Cerebellar nuclear complex (tissue), 1 donor: ENCODE measurements at places on chromosomes 7 and 10.
A peak's percentile ranks its signal among the peaks of the same experiment; 100 is the strongest.

DNA sequence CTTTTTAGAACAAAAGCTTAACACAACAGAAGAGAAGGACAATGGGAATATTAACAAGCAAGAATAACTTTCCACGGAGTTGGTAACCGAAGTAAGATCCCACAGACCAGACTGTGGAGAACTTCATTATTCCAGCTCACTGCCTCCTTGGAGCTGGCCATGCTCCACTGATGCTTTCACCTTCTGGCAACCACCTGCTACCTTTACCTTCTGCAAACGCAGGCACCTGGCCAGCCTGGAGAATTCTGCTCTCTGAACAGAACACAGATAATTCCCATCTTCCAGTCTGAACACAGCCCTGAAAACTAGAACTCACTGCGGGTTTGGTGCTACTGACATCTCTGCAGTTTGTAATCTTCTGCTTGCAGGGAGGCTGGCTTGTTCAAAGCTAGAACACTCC is 66.5 kb downstream of the JAZF1 start:
- DNase-seq: peak; percentile 87

GRCh38 chr10:121570315-121570714 is 27.9 kb downstream of the FGFR2 start:
- DNase-seq: no peak

DNA sequence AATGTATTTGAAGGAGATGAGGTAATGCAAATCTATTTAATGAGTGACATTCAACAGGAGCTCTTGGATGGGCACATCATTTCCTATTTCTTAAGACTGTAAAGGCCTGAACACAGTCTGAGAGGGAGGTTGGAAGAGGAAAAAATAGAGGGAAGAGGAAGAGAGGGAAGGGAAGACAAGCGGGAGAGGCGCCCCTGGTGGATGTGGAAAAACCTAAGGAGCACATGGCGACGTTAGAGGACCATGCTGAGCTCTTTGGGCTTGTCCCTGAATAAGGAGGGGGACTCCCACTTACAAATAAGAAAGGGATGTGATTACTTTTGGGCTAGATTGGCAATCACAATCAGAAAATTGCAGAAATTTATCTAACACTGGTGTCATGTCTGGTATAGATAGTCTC is 19.6 kb downstream of the SUN3 start:
- no peak for DNase-seq

- DNase-seq: no peak
Measured at GRCh38 chr7:101678658-101679057, 49.6 kb upstream of the MYL10 start.

DNA sequence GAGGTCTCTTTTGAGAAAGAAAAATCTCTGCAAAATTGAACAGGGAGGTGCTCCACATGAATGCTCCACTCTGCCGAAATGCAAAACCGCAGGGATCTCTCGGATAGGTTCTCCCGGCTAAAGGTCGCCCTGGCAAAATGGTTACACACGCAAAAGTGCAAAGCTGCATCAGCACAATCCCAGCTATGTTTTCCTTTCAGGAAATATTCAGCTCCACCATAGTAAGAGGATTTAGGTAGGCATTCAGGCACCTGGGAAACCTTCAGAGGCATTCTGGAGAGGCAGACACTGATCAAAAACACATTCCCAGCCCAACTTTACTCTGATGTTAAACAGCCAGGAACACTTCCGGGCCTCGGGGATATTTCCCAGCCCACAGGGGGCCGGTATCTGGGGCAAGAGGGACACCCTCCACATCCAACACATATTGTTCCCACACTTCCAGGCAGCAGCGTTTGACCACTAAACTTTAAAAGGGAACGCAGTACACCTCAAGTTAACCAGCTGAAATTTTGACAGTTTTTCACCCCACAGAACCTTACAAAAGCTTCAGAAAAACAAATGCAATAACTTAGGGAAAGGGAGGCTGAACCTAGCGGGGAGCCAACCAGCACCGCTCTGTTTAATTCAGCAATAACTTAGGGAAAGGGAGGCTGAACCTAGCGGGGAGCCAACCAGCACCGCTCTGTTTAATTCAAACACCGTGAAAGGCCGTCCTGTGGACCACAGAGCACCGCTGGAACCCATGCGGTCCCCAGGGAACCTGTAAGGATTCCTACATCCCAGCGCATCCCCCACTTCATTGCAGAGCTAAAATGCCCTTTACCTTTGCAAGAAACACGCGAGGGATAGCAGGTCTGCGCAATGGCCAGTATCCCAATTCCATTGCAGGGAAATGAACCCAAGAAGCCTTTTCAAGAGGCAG is 45.9 kb downstream of the TNS3 start:
- DNase-seq: no peak

GRCh38 chr7:131203291-131203976 is 124.2 kb upstream of the MKLN1 start:
- DNase-seq: no peak

GRCh38 chr7:93629291-93629801 is 54.8 kb upstream of the CALCR start:
- no peak for DNase-seq

GRCh38 chr10:2772816-2773631 is 294.3 kb upstream of the PFKP start:
- no peak for DNase-seq

DNA sequence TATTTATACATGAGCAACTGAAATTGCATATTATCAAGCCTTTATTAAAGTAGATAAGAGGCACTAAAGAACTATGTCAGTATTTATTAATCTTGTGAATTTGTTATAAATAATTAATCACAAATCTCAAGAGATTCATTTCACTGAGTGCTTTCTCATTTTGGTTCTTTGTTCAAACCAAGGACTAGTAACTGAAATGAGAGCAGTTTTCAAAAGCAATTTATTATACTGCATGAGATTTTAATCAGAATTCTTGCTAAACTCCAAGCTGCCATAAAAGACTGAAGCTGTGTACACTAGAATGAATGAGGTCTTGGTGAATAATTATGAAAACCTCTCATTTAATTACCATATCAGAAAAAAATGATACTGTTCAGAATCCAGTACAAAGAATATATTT is 224.8 kb upstream of the IMMP2L start:
- no peak for DNase-seq

GRCh38 chr10:107284187-107284586 is 119.7 kb upstream of the SORCS1 start:
- DNase-seq: no peak

DNA sequence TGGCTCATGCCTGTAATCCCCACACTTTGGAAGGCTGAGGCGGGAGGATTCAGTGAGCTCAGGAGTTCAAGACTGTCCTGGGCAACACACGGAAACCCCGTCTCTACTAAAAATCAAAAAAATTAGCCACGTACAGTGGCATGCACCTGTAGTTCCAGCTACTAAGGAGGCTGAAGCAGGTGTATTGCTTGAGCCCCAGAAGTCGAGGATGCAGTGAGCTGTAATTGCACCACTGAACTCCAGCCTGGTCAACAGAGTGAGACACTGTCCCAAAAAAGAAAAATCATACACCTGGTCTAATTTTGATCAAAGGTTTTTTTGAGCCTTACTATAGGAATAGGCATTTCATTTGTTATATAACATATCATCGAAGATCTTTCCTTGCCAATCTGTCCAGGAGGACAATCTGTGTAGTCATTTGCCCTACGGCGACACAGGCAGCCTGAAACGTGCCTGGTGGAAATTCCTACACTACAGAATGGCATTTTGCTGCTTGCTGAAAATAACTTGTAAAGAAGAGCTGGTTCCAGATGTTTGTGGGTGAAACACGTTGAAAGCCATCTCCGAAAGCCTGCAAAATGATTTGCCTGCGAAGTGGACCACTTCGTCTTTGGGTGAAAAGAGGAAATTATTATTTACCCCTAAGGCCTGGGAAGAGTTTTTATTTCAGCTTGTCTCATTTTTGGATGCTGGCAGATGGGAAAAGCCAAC is 31.3 kb upstream of the GDI2 start:
- DNase-seq: no peak

- DNase-seq: no peak
Measured at GRCh38 chr10:33155720-33156638, 178.5 kb downstream of the NRP1 start.

DNA sequence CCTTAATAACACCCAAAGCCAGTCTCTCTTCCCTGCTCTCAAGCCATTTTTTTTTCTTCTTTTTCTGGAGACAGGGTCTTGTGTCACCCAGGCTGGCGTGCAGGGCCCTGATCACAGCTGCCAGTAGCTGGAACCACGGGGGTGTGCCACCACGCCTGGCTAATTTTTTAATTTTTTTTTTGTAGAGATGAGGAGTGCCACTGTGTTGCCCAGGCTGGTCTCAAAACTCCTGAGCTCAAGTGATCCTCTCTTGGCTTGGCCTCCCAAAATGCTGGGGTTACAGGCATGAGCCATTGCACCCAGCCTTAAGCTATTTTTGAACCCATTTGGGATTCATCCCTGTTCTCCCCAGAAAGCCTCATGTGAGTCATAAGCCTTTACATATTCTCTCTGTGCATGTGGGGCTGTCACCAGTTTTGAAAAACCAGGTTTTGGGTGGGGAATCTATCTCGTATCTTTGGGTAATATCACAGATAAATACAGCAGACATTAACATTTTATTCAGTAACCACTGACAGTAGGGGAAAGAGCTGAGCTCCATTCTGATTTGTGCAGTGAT is 15.5 kb downstream of the ZNF487 start:
- no peak for DNase-seq

- DNase-seq: no peak
Measured at GRCh38 chr7:2792856-2793487, 51.1 kb downstream of the GNA12 start.

- no peak for DNase-seq
Measured at GRCh38 chr7:134703782-134704181, 57.1 kb downstream of the BPGM start.

DNA sequence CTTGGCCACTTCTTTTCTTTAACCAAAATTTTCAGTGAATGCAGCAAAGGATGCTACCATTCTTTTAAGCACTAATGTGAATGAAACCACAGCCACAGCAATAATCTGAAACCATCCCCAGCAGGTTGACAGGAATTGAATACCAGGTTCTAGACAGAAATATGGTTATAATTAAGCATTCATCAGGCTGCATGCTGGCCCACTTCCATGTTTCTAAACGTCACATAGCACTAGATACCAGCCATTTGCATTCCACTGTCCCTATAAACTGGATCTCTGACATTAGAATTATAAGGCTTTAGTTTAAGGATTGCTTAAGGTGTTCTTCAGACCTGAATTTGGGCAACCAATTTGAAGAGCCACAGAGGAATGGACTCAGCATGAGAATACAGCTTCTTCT is 340.8 kb upstream of the KLF6 start:
- no peak for DNase-seq

GRCh38 chr10:95201736-95202135 is 7.7 kb downstream of the ACSM6 start:
- DNase-seq: no peak

DNA sequence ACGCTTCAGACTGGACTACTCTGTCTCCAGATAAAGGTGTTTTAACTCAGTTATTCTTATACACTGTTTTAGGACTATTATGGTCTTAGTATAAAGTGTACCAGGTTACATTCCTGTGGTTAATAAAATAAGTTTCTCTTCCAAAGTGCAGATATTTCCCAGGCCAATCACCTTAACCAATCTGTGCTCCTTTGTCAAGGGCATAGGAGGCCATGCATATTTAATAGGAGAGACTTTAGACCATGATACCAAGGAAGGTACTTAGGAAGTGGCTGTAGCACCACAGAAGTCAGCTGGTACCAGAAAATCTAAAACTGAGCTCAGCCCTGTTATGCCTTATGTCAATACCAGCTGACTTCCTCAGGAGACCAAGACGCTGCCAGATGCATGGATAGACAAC is 226.5 kb upstream of the TMEM72 start:
- DNase-seq: no peak

DNA sequence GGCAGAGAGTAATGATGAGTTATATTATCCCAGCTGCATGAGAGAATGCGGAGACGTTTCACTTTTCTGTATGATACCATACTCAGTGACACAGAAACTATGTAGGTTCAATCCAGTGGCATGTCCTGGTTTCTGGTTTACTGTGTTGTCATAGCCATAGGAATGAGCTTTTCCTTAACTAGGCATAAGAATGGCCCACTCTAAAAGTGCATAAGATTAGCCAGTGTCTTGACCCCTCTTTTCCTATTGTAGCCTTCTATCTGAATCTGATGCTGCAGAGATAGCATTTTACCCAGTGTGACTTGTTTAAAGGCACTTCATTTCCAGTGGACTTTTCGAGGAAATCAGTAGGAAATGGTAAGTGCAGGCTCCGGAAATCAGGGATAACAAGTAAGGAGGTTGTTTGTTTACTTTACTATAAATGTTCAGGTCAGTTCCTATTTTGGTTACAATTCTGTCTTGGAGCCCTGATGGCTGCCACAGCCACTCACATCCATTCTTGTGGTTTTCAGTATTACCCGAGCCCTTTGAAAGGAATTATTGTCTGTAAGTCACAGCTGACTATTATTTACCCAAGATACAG is 70.5 kb downstream of the SEMA3A start:
- no peak for DNase-seq

- DNase-seq: no peak
Measured at GRCh38 chr10:103854265-103854685, 1.1 kb downstream of the SH3PXD2A start.

DNA sequence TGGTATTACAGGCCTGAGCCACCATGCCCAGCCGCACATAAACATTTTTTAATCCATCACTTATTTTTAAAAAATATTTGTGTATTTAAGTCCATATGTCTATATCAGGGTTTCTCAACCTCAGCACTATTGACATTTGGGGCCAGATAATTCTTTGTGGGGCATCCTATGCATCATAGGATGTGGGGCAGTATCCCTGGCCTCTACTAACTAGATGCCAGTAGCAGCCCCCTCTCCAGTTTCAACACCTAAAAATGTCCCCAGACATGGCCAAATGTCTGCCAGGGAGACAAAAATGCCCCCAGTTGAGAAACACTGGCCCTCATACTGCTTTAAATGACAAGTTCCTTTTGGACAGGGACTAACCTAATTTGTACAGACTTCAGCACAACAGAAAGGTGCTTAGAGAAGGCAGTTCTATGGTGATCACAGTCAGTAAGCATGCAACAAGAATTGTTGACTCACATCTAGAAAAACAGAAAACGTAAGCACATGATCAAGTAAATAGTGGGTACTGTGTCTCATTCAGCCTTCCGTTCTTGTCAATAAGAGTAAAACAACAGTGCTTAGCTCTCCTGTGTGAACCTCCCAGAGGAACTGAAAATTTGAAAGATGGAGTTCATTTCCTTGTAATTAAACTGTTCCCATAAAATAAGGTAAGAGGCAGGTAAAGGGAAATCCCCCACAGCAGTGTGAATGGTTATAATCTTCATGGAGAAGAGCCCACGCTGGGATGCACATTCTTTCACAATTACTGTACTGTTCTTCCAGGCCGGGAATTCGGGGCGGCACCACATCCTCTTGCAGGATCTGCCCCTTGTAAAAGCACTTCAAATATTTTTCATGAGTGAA is 17.3 kb upstream of the ADRB1 start:
- no peak for DNase-seq

- DNase-seq: no peak
Measured at GRCh38 chr7:140238778-140239652, 62.2 kb upstream of the KDM7A start.

GRCh38 chr7:140810830-140811556 is 113.7 kb downstream of the BRAF start:
- no peak for DNase-seq
